ENCODE measurements at places on chromosomes 6 and 20. TPM values are rescaled to one million over a fixed set of nuclear protein-coding genes. Genes with fewer than 3 reads are reported as not detected.

DNA sequence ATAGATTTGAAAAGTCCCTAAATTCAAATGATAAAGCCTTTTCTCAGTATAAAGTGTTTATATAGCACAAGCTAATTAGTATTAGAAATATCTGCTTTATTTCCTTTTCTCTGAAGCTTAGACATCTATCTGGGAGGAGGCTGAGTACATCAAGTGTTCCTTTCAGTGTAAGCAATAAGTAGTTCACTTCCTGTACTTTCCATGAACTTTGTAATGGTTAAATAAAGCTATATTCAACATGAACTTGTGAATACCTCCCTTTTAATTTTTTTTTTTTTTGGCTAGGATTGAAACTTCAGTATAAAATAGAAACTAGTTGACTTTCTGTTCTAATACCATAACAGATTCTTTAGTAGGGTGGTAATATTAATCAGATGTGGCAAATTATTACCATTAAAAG, 190.9 kb downstream of the CENPW start:
- H3K4me3 ChIP-seq: no peak overlapping the region
- H3K36me3 ChIP-seq: no peaks in the 10 kb centered on the region
- H3K27ac ChIP-seq: no peak overlapping the region
- no peaks in the 10 kb centered on the region for H3K27me3 ChIP-seq
- DNase-seq: no peak
- H3K4me1 ChIP-seq: peaks cover 2% of the 10 kb centered on the region

DNA sequence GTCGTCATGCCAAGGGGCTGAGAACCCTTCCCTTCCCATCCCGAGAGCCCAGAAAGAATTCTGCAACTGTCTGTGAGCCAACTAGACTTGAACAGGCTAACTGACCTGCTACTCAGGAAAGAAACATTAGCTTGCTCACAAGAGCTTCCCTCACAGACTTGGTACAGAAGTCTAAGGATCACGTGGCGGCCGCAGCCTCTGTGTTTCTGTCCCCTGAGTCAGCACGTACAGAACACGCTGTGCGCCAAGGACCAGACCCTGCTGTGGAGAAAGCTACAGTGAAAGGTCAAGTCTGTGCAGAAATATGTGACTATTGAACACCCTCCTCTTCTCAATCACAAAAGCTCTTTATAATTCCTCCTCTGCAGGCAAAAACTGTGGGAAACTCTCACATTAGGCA, 151.3 kb upstream of the QKI start:
- no peaks in the 10 kb centered on the region for H3K36me3 ChIP-seq
- no peak overlapping the region for H3K27ac ChIP-seq
- H3K27me3 ChIP-seq: no peaks in the 10 kb centered on the region
- H3K4me3 ChIP-seq: no peak overlapping the region
- no peaks in the 10 kb centered on the region for H3K4me1 ChIP-seq

- H3K36me3 ChIP-seq: no peaks in the 10 kb centered on the region
- H3K4me1 ChIP-seq: no peaks in the 10 kb centered on the region
- no peak overlapping the region for H3K27ac ChIP-seq
- peaks cover 27% of the 10 kb centered on the region for H3K27me3 ChIP-seq
- no peak for DNase-seq
Observed at GRCh38 chr6:56913285-56914074, 41.4 kb upstream of the BEND6 start.

DNA sequence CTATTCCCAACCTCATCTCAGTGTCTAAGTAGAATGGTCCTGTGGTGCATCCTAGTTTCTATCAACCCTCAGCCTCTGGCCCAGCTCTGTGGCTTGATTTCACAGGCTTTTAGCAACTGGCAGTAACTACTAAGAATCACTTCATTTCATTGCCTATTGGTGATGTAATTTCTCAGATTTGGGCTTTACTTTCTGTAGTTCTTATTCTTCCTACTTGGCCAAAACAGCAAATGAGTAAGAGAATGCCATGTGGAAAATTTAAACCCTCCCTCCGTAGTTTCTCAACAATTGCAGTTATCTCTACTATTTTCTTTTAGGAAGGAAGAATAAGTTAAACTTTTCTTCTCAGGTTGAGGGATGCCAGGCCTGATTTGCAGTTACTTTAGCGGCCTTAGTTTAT, 387.3 kb downstream of the CDKAL1 start:
- no peaks in the 10 kb centered on the region for H3K27me3 ChIP-seq
- peaks cover 27% of the 10 kb centered on the region for H3K4me1 ChIP-seq
- no peak overlapping the region for H3K4me3 ChIP-seq
- no peak overlapping the region for H3K27ac ChIP-seq

- DNase-seq: no peak
- H3K4me1 ChIP-seq: no peaks in the 10 kb centered on the region
- H3K4me3 ChIP-seq: no peak overlapping the region
- H3K36me3 ChIP-seq: no peaks in the 10 kb centered on the region
- H3K27me3 ChIP-seq: no peaks in the 10 kb centered on the region
- H3K27ac ChIP-seq: no peak overlapping the region
Observed at GRCh38 chr20:19867940-19868371, 109.9 kb downstream of the RIN2 start.

- H3K27me3 ChIP-seq: peaks cover 17% of the 10 kb centered on the region
- peaks cover 6% of the 10 kb centered on the region for H3K36me3 ChIP-seq
- peaks cover 11% of the 10 kb centered on the region for H3K4me1 ChIP-seq
- H3K27ac ChIP-seq: no peak overlapping the region
Observed at GRCh38 chr6:34917626-34918285, 28.7 kb downstream of the ANKS1A start.

GRCh38 chr6:110419028-110419739, 3.8 kb upstream of the DDO start:
- H3K4me1 ChIP-seq: peaks cover 8% of the 10 kb centered on the region
- no peak overlapping the region for H3K27ac ChIP-seq
- peaks cover 3% of the 10 kb centered on the region for H3K36me3 ChIP-seq

- no peak overlapping the region for H3K4me3 ChIP-seq
- peaks cover 18% of the 10 kb centered on the region for H3K27me3 ChIP-seq
- DNase-seq: no peak
- peaks cover 5% of the 10 kb centered on the region for H3K36me3 ChIP-seq
- peaks cover 17% of the 10 kb centered on the region for H3K4me1 ChIP-seq
Observed at GRCh38 chr6:150267686-150268561, 100.9 kb upstream of the IYD start.

ELOVL4 gene
- total RNA-seq: 2.1 TPM
